ENCODE measurements at places on chromosomes 6 and 20. TPM values are rescaled to one million over a fixed set of nuclear protein-coding genes. Genes with fewer than 3 reads are reported as not detected.

DNA sequence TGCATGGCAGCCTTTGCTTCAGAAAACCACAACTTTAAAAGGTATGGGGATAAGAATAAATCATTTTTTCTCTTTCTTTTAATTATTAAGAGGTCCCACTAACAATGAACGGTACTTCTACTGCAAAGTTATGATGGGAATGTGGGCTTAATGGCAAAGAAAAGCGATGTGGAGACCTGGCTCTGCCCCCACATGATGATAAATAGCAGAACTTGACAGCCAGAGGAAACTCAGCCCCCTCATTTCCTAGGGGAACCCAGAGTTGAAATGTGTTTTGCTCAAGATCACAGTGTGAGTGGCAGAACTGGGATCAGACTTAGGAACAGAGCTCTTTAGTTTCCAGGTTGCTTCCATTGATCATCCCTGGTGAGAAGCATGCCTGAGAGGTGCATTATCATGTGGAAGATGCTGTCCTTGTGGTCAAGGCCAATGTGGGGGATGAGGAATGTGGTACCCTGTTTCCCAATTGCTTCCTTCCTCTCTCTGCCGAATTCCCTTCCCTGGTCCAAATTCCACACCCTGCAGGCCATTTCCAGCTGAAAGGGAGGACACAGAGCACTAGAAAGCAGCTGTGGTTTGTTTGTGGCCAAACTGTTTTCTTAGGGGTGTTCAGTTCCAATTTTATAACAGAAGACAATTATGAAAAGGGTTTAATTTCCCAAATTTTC is 66.0 kb downstream of the BACH2 start:
- no peak for DNase-seq

DNA sequence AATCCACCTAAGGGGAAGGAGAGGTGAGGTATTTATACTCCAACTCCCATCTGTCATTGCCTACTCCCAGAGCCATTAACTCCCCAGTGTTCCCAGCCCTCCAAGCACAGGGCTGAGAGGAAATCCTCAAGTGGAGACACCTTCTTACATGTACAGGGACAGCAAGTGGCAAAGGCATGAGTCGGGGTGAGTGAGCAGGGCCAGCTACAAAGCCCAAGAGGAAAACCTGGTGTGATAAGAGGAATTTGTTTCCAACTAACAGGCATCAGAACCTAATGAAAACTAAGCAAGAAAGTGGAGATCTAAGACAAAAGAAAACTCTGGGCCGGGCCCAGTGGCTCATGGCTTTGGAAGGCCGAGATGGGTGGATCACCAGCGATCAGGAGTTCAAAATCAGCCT is 70.0 kb upstream of the SRSF6 start:
- DNase-seq = no peak

DNA sequence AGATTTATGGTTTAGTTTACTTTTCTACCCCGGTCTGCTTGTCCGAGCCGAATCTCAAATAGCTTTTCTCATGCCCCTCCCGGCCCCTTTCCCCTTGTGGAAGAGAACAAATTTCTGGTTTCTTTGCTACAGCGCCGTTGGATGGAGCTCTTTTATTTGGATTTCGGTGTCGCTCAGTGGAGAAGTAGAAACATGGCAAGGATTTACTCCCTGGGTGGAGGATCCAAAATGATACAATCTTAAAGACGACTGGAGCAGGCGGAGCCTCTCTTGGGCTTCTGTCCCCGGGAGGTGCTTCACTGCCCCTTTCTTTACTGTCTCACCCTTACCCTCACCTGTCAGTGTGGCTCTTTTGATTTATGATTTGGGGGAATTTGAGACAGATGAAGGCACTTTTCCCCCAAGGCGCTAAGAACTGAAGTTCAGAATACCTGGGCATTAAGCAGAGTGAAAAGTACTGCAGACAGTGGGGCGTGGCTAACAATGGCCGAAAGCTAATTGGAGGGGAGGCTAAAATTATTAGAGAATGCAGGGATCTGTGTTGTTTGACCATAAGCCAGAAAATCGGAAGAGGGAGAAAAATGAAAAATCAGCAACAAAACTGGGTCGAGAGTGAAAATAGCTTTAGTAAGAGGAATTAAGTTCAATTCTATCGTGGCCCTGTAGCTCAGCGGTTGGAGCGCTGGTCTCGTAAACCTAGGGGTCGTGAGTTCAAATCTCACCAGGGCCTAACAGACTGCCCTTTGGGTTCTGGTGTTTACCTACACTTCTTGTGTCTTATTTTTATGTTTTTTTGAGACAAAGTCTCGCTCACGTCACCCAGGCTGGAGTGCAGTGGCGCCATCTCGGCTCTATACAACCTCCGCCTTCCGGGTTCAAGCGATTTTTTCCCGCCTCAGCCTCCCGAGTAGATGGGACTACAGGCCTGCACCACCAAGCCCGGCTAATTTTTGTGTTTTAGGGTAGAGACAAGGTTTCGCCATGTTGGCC is 145.1 kb upstream of the ZNF184 start:
- DNase-seq = no peak

- no peak for DNase-seq
These were observed 2.4 kb downstream of the C6orf132 start for GRCh38 chr6:42140032-42140431.

- no peak for DNase-seq
These were observed 138.5 kb upstream of the BEND6 start for GRCh38 chr6:56816370-56816769.

- DNase-seq = no peak
These were observed 608.4 kb upstream of the SYNCRIP start for GRCh38 chr6:86251106-86251505.

GRCh38 chr20:33404281-33404680 is 3.0 kb upstream of the CDK5RAP1 start:
- DNase-seq = no peak

GRCh38 chr6:128826606-128827005 is 56.3 kb upstream of the LAMA2 start:
- no peak for DNase-seq

GRCh38 chr6:55180258-55180657 is 5.9 kb downstream of the HCRTR2 start:
- DNase-seq = no peak

DNA sequence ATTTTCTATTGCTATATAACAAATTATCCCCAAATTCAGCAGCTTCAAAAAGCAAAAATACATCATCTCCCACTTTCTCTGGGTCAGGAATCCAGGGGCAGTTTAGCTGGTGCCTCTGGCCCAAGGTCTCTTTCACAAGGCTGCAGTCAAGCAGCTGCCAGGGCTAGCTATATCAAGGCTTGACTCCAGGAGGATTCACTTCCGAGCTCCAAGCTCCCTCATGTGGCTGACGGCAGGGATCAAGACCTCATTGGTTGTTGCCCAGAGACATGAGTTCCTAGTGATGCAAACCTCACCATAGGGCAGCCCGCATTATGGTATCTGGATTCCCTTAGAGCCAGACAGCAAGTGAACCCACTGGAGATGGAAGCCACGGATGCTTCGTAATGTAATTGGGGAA is 1.3 kb upstream of the VNN1 start:
- no peak for DNase-seq

DNA sequence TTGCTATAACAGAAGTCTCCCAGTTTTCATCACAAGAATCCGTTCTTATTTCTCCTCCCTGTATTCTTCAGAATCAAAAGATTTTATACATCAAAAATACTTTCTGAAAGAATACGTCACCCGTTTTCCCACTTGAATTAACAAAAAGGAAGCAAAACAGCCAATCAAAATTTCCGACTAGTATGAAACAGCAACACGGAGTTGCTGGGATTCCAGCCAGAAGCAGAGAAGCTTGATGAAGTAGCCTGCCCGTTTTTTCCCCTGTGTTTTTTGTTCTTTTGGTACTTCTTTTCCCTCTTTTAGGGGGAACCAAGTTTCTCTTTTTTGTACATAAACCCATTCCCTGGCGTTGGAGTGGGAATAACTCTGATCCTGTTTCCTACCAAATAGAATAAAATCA is 14.6 kb downstream of the TXLNB start:
- DNase-seq = no peak

DNA sequence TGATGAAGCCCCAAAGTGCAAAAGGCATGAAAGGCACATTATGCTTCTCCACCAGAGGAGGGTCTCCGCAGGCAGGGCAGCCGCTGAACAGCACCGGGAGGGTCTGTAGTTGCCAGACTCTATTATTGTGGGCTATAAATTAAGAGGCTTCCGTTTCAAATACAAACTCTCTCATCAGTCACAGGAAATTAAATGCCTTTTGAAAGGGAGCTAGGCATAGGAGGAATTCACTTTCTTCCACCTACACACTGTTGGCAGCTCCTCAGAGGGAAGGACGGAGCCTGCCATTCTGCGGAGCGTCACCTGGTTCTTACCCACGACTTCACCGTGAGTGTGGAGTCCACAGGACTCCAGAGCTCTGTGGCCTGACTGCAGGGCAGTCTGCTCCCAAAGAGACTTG is 140.8 kb upstream of the AGPAT4 start:
- no peak for DNase-seq

DNA sequence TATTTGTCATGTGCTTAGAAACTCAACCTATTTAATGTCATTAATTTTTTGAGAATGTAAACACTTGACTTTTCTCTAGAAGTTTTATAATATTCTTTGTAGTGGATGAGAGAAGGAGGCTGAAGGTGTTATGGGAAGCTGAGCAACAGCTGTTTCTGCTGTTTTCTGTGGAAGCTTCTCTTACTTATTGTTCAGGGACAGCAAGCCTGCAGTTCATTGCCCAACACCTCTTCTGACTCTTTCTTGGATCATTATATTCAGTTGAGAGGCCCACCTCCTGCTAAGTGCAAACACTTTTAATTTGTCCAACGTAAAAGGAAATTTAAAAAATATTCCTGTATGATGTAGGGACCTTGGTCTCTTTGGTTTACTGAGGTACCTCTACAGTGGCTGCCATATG is 12.0 kb upstream of the ADGRF4 start:
- DNase-seq = no peak

DNA sequence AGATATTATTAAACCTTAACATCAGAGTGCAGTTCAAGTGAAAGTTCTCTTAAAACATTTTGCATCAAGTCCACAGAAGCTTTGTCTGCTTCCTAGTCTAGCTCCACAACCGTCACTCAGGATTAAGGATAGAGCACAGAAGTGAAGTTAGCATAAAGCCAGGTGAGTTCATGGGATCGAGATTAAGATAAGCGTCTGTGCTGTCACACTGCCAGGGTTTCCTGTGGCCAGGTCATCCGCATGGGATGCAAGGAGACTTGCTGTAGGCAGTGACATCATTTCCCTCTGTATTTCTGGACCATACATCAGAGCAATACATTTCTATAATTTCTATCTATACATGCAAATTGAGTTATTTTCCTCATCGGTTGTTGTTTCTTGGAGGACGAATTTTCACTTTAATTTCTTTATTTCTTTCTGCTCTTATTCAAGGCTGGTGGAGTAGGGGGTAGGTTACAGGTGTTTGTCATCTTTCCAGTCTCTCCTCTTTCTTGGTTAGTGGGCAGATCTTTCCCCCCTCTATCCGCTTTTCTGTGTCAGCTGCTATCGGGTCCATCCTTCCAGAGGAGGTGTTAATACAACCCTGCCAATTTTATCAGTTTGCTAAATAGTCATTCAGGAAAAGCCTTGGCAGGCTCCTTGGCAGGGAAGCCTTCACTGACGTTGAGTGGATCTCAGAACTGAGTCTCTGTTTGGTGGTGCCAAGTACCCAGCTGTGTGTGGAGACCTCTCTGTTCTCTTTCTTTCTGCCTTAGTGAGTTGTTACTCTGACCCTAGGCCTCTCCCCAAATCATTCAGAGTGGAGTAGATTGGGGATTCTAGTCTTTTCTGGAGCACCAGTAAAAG is 307.6 kb upstream of the MAP3K7 start:
- no peak for DNase-seq

DNA sequence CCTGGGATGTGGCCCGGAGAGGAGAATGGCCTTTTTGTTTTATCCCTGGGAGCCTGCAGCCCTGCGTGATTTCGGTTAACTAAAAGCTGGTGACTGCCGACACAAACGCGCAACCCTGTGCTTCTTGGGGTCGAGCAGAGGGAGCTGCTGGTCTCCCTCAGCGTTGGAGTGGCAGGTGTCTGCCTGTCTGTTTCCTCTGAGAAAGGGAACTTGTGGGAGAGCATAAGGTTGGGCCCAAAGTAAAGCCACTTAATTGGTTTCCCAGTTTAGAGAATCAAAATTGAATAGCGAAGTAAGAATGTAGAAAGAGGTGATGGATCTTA is 500 bp downstream of the LTV1 start:
- no peak for DNase-seq

GRCh38 chr6:20413826-20414225 is 12.1 kb downstream of the E2F3 start:
- DNase-seq = no peak

DNA sequence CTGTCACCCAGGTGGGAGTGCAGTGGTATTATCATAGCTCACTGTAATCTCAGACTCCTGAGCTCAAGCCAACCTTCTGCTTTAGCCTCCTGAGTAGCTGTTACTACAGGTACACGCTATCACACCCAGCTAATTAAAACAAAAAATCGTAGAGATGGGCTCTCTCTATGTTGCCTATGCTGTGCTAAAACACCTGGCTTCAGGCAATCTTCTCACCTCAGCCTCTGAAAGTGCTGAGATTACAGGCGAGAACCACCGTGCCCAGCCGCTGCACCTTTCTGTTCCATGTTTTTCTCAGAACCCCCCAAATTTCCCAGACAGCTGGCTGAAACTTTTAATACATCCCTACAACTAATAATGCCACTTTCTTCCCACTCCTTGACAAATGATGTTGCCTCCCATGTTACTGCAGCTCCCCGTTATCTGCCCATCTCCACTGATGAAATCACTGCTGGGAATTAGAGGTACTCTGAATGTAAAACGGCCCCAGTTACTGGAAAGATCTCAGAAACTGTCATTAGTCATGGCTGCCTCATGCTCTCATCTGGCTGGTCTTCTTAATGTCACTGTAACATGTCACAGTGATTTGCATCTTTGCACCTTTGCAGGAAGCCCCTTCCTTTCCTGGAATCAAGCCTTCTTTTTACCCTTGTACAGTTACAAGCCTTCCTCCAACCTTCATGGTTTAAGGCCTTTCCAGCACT is 697.5 kb downstream of the PRKN start:
- no peak for DNase-seq

DNA sequence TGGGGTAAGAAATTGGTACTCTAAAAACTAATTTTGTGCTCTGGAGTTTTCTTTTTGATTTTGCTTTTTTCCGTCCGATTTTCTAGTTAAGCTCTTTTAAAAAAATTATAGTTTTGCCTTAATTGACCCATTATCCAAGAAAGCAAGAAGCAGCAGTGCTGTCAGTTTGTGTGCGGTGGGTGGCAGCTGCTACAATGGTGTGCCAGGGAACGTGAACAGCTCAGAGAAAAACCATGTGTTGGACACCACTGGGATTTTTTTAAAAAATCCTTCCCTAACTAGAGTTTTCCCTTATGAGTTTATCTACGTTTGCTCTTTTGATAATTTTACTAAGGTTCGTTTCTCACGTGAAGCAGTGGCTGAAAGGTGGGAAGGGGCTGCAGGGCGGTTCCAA is 8.0 kb downstream of the MAP3K5 start:
- no peak for DNase-seq

GRCh38 chr20:12976720-12977309 is 32.0 kb upstream of the SPTLC3 start:
- no peak for DNase-seq

- DNase-seq = no peak
These were observed 17.4 kb downstream of the CNBD2 start for GRCh38 chr20:35985806-35986205.

The BTBD9 gene
- total RNA-seq = 19.8 TPM

The HLA-DQA2 gene
- 0.34 TPM for total RNA-seq

The PTGIS gene
- 0.39 TPM for total RNA-seq

The IMPG1 gene
- total RNA-seq = not detected

The PROCR gene
- 2.1 TPM for total RNA-seq

The HS3ST5 gene
- not detected for total RNA-seq

The NINL gene
- total RNA-seq = 2.2 TPM

The ANKEF1 gene
- 7.6 TPM for total RNA-seq

The MAS1 gene
- not detected for total RNA-seq

The DEFB129 gene
- not detected for total RNA-seq

The RCAN2 gene
- 0.37 TPM for total RNA-seq

The POU5F1 gene
- total RNA-seq = 0.34 TPM

The AURKA gene
- 52.4 TPM for total RNA-seq

The CD24 gene
- 0.68 TPM for total RNA-seq
